ENCODE measurements at places on chromosomes 4 and X. TPM values are rescaled to one million over a fixed set of nuclear protein-coding genes. Genes with fewer than 3 reads are reported as not detected.

Gene CYTL1
- total RNA-seq, result 1.4 TPM

GRCh38 chr4:183885205-183885720 is 19.8 kb upstream of the STOX2 start:
- no peak overlapping the region for H3K27ac ChIP-seq
- no peak overlapping the region for H3K4me3 ChIP-seq
- DNase-seq, result no peak
- no peaks in the 10 kb centered on the region for H3K4me1 ChIP-seq
- H3K36me3 ChIP-seq, result no peaks in the 10 kb centered on the region
- H3K27me3 ChIP-seq, result no peaks in the 10 kb centered on the region

Gene COL25A1
- 0.35 TPM for total RNA-seq

DNA sequence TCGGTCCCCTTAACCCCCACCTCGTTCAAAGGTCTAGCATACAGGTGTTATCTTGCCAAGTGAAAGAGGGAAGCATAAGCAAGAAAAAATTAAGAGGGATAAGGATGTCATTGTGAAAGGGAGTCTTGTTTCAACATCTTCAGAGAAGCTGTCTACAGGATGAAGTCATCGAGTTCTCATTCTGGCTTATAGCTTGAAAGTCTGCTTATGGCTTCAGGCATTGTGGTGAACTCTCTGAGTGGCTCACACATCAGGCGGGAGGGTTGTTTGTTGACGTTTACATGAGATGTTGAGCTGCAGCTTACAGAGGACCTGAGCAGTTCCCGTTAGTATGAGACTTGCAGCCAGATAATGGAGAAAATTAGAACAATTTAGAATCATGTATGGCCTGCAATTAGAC is 16.6 kb downstream of the MAGEA9B start:
- no peak overlapping the region for H3K27ac ChIP-seq
- no peaks in the 10 kb centered on the region for H3K27me3 ChIP-seq
- H3K4me1 ChIP-seq, result no peaks in the 10 kb centered on the region
- no peak for DNase-seq
- no peak overlapping the region for H3K4me3 ChIP-seq

DNA sequence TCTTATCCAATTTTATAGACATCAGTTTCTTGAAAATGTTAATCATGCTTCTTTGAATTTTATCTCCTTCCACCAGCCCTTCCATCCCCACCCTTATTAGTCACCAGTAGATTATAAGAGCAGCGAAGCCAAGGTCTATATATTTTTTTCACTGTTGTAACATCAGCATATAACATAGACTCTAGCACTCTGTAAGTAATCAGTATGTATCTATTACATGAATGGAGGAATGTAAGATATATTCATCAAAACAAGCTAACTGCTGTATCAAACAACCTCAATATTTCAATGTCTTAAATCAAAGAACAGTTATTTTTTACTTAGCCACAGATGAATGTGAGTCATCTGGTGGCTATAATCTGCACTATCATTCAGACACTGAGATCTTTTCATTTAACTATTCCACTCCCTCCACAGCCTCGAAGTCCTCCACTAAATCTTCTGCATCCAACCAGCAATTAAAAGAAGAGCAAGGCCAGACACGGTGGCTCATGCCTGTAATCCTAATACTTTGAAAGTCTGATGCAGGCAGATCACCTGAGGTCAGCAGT is 178.9 kb downstream of the CENPC start:
- no peak overlapping the region for H3K4me3 ChIP-seq
- no peaks in the 10 kb centered on the region for H3K36me3 ChIP-seq
- DNase-seq, result no peak
- H3K4me1 ChIP-seq, result no peaks in the 10 kb centered on the region
- no peaks in the 10 kb centered on the region for H3K27me3 ChIP-seq

DNA sequence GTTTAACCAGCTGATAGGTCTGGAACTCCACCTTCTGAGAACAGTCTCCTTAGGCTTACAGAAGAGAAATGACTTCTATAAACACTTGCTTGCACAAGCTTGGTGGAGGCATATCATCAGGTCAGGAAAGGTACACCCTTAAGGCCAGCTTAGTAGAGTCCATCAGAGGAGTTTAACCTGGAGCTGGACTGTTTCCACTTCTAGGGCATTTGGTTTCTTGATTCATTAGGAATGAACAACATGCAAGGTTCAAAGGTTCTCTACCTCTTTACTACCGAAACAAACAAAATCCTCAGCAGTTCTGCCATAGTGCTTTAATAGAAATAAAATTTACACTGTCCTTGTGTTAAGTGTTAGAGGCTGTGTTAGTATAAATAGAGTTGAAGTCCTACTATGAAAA is 171.4 kb upstream of the NPY2R start:
- H3K36me3 ChIP-seq, result no peaks in the 10 kb centered on the region
- H3K27me3 ChIP-seq, result no peaks in the 10 kb centered on the region
- H3K4me3 ChIP-seq, result no peak overlapping the region
- no peak for DNase-seq

DNA sequence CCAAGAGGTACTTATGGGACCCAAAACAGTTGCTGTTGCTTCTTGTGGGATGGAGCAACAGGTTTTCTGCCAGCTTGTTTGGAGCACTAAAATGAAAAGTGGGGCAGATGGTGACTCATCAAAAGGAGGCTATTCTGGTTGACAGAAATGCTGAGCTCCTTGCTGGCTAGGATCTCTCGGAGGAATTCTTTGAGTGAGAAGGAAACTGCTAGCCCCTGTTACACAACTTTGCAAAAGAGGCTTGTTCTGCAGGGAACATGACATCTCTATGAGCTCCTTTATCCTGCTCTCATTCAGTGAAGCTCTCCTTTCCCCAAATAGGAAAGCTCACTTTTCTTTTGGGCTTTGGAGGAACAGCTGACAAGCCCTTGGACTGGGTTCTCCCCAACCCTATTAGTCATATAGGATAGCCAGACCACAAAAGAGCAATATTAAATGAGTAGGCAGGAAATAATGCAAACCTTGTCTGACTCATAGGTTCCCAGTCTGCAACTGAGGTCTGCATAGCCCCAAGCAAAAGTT is 108.3 kb downstream of the CDS1 start:
- no peak overlapping the region for H3K27ac ChIP-seq
- no peaks in the 10 kb centered on the region for H3K27me3 ChIP-seq
- no peak overlapping the region for H3K4me3 ChIP-seq
- H3K36me3 ChIP-seq, result peaks cover 98% of the 10 kb centered on the region
- no peak for DNase-seq

DNA sequence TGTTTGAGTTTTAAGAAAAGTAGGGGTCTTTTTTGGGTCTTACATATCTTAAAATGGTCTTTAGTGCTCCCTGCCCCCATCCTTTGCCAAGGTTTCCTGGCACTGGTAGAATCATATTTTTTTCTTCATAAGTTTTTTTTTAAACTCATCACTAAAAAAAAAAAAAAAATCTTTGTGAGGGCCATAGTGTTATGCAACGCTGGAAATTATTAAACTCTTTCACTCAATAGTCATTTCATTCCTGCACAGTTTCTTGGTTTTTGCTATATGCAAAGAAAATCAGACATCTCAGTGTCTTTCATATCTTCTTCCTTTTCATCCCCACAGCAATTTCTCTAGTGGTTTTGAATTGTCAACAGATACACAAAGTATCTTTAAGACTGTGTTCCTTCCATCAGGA is 95.6 kb downstream of the TMA16 start:
- no peaks in the 10 kb centered on the region for H3K4me1 ChIP-seq
- no peaks in the 10 kb centered on the region for H3K36me3 ChIP-seq
- no peak overlapping the region for H3K27ac ChIP-seq
- H3K4me3 ChIP-seq, result no peak overlapping the region
- no peak for DNase-seq

DNA sequence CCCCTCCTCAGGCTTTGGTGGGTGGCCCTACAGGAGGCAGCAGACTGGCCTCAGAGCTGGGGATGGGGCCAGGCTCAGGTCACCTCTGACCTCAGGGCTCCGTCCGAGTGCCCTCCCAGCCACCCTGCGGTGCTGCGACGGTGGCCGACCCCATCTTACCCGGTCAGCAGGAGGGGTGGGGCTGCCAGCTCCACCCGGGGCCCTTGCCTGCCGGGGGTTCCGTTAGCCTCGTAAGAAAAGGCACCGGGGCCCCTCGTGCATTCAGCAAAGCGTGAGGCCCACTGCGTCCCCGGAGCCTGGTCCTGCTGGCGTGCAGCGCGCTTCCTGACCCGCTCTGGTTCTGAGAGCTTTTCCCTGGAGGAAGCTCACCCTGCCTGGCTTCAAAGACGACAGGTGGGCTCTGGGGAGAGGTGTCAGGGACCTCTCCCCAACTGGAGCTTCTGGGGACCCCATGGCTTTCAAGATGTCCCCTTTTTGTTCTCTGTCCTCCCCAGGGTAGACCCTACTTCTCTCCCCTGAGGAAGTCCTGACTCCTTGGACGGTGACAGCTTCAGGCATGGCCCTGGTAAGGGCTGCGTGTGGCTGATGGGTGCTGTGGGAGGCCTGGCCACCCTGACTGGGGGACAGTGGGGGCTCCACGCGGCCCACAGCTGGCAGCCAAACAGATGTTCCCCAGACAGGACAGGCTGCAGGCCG is 15.9 kb downstream of the FGFRL1 start:
- H3K4me1 ChIP-seq, result no peaks in the 10 kb centered on the region
- peaks cover 14% of the 10 kb centered on the region for H3K36me3 ChIP-seq
- H3K27me3 ChIP-seq, result peaks cover 32% of the 10 kb centered on the region
- H3K4me3 ChIP-seq, result no peak overlapping the region

GRCh38 chr4:9963328-9963727 is 58.0 kb downstream of the SLC2A9 start:
- no peak for DNase-seq
- no peaks in the 10 kb centered on the region for H3K4me1 ChIP-seq
- no peak overlapping the region for H3K27ac ChIP-seq
- no peaks in the 10 kb centered on the region for H3K36me3 ChIP-seq
- no peaks in the 10 kb centered on the region for H3K27me3 ChIP-seq

DNA sequence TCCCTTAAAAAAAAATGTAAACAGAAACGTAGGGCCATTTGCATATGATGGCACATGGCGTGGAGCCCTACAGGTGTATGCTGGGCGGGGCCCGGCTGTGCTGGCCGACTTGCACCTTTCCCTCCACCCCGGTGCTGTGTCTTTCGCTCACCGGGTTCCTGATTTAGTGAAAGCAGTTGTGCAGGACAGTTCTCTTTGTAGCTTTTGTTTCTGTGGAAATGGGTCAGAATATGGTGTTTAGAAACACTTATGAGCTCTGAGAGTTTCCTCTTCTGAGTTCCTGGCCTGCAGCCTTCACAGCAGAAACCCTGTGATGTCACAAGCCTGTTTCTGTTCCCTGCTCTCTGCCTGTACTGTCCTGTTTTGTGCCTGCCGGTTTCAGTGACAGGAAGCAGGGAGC is 22.5 kb upstream of the MSANTD1 start:
- peaks cover 94% of the 10 kb centered on the region for H3K36me3 ChIP-seq
- H3K27ac ChIP-seq, result peak overlapping the region; percentile 81
- H3K4me3 ChIP-seq, result no peak overlapping the region
- peaks cover 16% of the 10 kb centered on the region for H3K4me1 ChIP-seq

GRCh38 chr4:152255437-152255836 is 280.5 kb downstream of the FBXW7 start:
- H3K27ac ChIP-seq, result no peak overlapping the region
- no peak for DNase-seq
- H3K4me3 ChIP-seq, result no peak overlapping the region
- H3K36me3 ChIP-seq, result no peaks in the 10 kb centered on the region
- H3K4me1 ChIP-seq, result peaks cover 8% of the 10 kb centered on the region

- no peaks in the 10 kb centered on the region for H3K4me1 ChIP-seq
- no peak overlapping the region for H3K27ac ChIP-seq
- H3K4me3 ChIP-seq, result no peak overlapping the region
- H3K27me3 ChIP-seq, result no peaks in the 10 kb centered on the region
Observed at GRCh38 chrX:153572601-153573000, 26.3 kb downstream of the CCNQ start.

- H3K27ac ChIP-seq, result no peak overlapping the region
- peak; percentile 48 for DNase-seq
- H3K4me3 ChIP-seq, result no peak overlapping the region
- no peaks in the 10 kb centered on the region for H3K27me3 ChIP-seq
- H3K4me1 ChIP-seq, result peaks cover 5% of the 10 kb centered on the region
Observed at GRCh38 chr4:52824603-52825459, 37.3 kb upstream of the RASL11B start.

- peaks cover 74% of the 10 kb centered on the region for H3K36me3 ChIP-seq
- H3K27ac ChIP-seq, result no peak overlapping the region
- no peaks in the 10 kb centered on the region for H3K4me1 ChIP-seq
Observed at GRCh38 chr4:84792366-84793301, 173.9 kb downstream of the WDFY3 start.

DNA sequence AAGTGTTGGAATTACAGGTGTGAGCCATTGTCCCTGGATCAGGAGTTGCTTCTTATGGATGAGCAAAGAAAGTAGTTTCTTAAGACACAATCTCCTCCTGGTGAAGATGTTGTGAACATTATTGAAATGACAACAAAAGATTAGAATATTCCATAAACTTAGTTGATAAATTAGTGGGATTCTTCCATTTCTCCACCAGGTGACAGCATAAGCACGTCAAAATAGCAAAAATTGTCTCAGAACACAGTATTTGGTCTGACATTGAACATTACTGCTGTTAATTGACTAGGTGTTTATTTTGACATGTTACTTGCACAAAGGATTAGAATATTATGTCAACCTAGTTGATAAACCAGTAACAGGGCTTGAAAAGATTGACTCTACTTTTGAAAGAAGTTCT is 21.6 kb downstream of the CLDN34 start:
- H3K27ac ChIP-seq, result no peak overlapping the region
- no peak for DNase-seq
- H3K4me1 ChIP-seq, result no peaks in the 10 kb centered on the region
- H3K36me3 ChIP-seq, result no peaks in the 10 kb centered on the region
- H3K27me3 ChIP-seq, result no peaks in the 10 kb centered on the region
- no peak overlapping the region for H3K4me3 ChIP-seq

DNA sequence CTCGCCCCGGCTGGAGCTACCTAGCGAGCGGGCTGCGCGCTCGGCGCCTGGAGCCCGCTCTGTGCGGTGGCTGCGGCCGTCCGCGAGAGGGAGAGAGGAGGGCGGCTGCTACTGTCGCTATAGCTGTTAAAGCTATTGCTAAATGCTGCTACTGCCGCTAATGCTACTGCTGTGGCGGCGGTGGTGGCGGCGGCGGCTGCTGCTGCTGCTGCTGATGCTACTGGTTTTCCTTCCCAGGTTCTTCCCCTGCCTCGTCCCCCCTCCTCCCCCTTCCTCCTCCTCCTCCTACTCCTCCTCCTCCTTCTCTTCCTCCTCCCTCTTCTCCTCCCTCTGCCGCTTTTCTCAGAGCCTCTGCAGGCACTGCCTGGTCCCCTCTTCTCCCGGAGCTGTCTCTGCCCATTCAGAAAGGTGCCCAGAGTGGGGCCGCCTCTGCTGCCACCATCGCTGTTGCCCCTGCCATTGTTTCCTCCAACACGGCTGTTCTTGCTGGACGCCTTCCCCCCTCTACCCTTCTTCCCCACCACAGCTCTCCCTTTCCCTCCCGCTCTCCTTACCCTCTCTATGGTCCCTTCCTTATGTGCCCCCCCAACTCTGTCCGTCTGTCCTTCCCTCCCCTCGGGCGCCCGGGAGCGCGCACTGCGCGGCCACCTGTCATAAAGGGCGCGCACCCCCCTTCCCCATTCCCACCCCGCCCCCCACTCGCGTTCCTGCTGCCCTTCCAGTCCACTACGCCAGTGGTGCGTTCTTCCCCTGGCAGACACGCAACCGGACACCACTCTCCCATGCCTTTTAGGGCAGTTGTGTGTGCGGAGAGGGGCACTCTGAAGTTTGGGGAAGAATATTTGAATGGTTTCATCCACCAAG is at the start of gene NEXMIF:
Gene NEXMIF (minus strand): TSS at position 228 of the 864 bp plus-strand sequence.
- peak; percentile 46 for DNase-seq
- peak within 1 kb of the TSS; percentile 60 for H3K27ac ChIP-seq
- H3K36me3 ChIP-seq, result no peaks in the 10 kb centered on the region
- H3K4me3 ChIP-seq, result peak within 1 kb of the TSS; percentile 53
- no peaks in the 10 kb centered on the region for H3K4me1 ChIP-seq

- no peaks in the 10 kb centered on the region for H3K27me3 ChIP-seq
- H3K27ac ChIP-seq, result no peak within 1 kb of the TSS
- H3K36me3 ChIP-seq, result no peaks in the 10 kb centered on the region
- DNase-seq, result no peak
- H3K4me1 ChIP-seq, result peaks cover 5% of the 10 kb centered on the region
Observed at GRCh38 chr4:122456231-122457116, at the start of gene IL2. IL2 (minus strand) TSS chr4:122456725; CDS start chr4:122456440, 285 bp downstream.
